Stimulated activated CD4-positive, alpha-beta T cell treated with anti-CD3 and anti-CD28 coated beads, Interleukin-1b, Interleukin-23, amount 100 ng/mL, for 1 hour (primary cell): ENCODE measurements at places on chromosomes 16 and 17.

GRCh38 chr16:22326771-22327445 is 29.7 kb downstream of the POLR3E start:
- DNase-seq = no peak

DNA sequence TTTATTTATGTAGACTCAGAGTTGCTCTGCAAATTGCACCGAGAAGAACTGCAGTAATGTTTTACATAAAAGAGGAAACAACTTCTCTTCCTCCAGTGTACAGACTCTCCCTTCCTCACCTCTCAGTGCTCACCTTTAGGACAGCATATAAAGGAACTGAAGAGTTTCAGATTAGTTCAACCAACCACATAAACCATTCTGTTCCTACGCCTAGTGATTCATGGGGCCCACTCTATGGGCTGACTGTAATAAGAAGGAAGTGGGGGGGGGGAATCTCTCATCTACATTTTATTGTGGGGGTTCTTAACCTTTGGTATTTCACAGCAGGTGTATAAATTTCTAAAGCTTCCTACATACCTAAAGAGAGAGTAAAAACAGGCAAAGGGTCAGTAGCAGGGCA is 18.3 kb downstream of the ZSWIM7 start:
- no peak for DNase-seq

DNA sequence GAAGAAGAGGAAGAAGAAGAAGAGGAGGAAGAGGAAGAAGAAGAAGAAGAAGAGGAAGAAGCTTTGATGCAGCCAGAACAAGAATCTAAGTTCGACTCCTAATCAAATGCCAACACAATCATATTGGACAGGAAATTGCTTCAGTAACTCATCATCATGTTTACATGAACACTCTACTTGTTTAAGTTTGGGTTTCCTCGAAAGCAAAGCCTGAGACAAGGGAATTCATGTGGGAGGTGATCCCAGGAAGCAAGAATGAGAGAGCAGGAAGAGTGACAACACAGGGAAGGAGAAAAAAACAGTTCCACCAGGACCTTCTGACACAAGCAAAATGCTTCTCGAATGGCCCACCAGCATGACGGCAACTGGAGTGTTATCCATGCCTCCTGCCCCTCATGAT is 279.0 kb downstream of the PMP22 start:
- DNase-seq = no peak

- no peak for DNase-seq
These were observed 31.2 kb downstream of the PITPNM3 start for GRCh38 chr17:6525141-6525540.

GRCh38 chr16:46830417-46830901 is 521 bp downstream of the C16orf87 start:
- peak; percentile 10 for DNase-seq

- no peak for DNase-seq
These were observed 500 bp downstream of the MAF start for GRCh38 chr16:79599837-79600637.

DNA sequence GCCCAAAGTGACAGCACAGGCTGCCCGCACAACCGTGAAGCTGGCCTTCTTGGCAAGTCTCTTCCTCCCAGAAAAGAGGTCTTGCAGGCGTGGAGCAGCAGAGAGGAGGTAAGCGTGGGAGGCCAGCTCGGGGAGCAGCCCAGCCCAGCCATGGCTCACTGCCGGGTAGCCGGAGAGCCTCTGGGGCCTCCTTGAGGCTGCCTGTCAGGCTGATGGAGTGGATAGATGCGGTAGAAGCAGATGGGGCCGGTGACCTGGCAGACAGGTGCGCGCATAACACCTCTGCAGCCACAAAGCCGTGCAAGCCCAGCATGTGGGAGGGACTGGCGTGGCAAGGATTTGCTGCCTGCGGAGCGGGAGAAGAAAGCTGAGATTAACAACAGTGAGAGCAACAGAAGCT is 17.1 kb upstream of the DOK4 start:
- no peak for DNase-seq

DNA sequence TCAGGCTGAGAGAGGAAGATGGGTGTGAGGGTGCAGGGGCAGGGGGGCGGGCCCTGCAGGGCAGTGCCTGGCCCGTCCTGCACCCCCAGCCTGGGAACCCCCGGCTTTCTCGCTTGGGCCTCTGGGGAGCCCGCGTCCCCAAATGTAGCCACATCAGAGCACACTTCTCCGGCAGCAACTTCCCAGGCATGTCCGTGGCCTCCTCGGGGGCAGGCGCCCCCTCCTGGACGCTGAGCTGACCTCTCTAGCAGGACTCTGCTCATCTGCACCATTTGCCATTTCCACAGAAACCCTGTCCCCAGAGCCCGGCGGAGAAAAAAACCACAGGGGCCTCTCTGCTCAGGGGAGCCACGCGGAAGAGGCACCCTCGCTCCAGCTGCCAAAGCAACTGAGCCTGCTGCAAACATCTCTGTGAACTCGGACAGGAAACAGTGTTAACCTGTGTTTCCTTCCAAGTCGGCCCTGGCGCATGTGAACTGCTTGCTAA is 63.4 kb downstream of the KLHDC4 start:
- no peak for DNase-seq

- DNase-seq = no peak
These were observed 36.1 kb upstream of the COX10 start for GRCh38 chr17:14033166-14033565.

- DNase-seq = no peak
These were observed 2.0 kb downstream of the CHST4 start for GRCh38 chr16:71528257-71528656.

GRCh38 chr16:64704386-64704785 is 417.5 kb downstream of the CDH11 start:
- DNase-seq = no peak

DNA sequence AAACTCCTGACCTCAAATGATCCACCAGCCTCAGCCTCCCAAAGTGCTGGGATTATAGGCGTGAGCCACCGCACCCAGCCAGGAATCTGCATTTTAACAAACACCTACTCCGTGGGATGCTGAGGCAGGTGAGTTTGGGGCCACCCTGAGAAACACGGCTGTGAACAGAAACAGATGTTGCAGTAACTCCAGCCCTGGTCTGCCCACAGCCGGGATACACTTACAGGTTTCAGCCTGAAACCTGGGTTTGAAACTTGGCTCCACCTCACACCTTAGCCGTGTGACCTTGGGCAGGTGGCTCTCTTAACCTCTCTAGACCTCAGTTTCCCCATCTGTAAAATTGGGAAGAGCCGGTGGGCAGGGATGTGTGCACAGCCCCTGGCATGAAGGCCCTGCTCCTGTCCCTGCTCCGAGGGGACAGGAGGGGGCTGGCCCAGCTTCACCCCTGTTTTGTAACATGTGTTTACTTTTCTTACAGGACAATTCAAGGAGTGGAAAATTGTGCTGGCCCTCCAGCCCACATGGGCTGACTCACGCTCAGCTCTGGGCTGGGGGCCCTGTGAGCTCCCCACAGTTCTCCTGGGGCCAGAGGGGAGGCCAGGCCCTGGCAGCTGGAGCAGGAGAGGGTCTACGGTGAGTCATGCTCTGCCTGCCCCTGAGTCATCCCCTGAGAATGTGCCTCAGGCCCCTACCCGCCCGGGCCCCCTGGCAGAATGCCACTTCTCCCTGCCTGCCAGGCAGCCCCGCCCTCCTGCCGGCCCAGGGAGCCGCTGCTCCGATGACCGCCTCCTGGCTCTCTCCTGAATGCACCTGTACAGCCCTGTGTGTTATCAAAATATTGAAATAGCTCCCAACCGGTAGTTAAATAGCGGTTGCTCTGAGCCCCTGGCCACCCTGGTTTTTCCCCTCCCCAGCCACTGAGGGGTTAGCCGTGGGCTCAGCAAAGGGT is 7.7 kb upstream of the PPL start:
- DNase-seq = no peak

GRCh38 chr17:39867084-39867879 is 720 bp upstream of the ZPBP2 start:
- no peak for DNase-seq

GRCh38 chr17:75524269-75524969 is 1.1 kb upstream of the LLGL2 start:
- no peak for DNase-seq

- DNase-seq = no peak
These were observed 17.3 kb upstream of the HEXD start for GRCh38 chr17:82400830-82401229.

- peak; percentile 79 for DNase-seq
These were observed 1.1 kb downstream of the KPNB1 start for GRCh38 chr17:47650525-47651522.

GRCh38 chr16:70759666-70760065 is 41.3 kb downstream of the VAC14 start:
- no peak for DNase-seq

- DNase-seq = no peak
These were observed 5.3 kb upstream of the KAT7 start for GRCh38 chr17:49783071-49783715.

GRCh38 chr17:50976951-50977472 is 110.9 kb upstream of the TOB1 start:
- no peak for DNase-seq

GRCh38 chr16:11169641-11170040 is 86.4 kb downstream of the SOCS1 start:
- DNase-seq = no peak

- DNase-seq = no peak
These were observed 3.3 kb downstream of the SYNRG start for GRCh38 chr17:37605813-37606505.

- no peak for DNase-seq
These were observed 12.7 kb upstream of the SPECC1 start for GRCh38 chr17:19996502-19996901.

DNA sequence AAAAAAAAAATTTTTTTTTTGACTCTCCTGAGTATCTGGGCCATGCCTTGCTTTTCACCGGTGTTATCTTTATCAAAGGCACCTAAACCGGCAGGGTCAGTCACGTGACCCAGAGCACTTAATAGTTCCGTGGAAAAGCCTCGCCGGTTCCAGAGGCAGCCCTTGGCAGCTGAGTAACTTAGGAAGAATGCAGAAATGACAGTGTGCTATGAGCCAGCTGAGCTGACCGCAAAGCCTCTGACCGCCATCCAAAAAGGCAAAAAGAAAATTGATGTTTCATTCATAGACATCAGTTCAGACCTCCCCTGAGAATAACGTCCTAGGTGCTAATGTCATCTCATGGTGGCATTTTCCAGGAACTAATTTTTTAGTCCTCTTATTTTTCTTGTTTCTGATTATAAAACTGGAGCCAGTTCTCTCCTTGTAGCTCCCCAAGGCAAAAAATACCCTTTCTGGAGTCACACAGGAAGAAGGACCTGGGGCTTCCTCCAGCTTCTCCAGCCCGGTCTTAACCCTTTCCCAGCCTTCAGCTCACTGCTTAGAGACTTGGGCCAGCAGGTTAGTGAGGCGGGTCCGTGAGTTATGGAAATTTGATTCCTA is 122.6 kb downstream of the SOCS1 start:
- DNase-seq = no peak

DNA sequence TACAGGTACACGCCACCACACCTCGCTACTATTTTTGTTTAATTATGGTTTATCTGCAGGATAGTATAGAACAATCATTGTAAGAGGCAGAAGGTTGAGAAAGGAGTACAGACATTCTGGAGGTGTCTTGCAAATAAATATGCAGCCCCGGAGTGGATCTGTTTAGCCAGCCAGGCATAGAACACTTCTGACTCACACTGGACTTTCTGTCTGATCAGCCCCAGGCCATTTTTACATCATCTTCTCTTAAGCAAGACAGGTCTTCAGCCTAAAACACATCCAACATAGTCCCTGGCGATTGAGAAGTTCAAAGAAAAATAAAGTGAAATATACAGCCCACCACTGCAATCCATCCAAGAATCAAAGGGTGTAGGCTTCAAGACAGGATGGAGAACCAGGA is 81.4 kb downstream of the XYLT1 start:
- DNase-seq = no peak

GRCh38 chr17:39195568-39196160 is 1.8 kb downstream of the CACNB1 start:
- DNase-seq = no peak

DNA sequence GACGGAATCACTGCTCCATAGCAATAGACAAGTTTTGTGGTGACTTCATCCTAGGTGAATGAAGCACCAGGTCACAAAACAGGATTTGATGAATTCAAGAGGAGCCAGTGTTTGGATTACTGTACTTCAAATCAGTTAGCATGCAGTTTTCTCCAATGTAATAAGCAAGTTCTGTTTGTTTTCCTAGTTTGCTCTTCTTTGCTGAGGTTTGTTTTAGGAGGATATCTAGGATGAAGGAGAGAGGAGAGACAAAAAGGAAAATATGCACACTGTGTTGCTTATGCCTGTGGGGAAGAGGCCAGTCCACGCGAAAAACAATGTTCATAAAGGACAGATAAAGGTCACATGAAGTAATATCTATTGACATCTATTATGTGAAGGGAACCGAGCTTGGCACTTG is 9.0 kb downstream of the KRT37 start:
- DNase-seq = no peak

- DNase-seq = no peak
These were observed 27.0 kb downstream of the CCR7 start for GRCh38 chr17:40538019-40538935.

- no peak for DNase-seq
These were observed 125.8 kb upstream of the TMEM97 start for GRCh38 chr17:28193241-28193640.

DNA sequence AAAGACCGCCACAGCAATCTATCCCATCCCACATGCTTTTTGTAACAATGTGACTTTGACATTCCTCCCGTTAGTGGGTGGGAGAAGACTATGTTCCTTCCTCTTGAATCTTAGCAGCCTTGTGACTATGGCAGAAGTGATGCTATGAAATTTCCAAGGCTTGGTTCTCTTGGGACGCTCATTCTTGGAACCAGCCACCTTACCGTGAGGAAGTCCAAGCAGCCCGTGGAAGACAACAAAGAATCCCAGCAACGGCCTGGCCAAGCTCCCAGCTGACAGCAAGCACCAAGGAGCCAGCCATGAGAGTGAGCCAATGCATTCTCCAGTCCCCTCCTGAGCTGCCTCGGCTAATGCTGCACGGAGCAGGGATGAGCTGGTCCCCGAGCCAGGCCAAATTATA is 62.3 kb downstream of the VPS53 start:
- no peak for DNase-seq

GRCh38 chr17:39609416-39610025 is 1.8 kb upstream of the NEUROD2 start:
- DNase-seq = no peak

DNA sequence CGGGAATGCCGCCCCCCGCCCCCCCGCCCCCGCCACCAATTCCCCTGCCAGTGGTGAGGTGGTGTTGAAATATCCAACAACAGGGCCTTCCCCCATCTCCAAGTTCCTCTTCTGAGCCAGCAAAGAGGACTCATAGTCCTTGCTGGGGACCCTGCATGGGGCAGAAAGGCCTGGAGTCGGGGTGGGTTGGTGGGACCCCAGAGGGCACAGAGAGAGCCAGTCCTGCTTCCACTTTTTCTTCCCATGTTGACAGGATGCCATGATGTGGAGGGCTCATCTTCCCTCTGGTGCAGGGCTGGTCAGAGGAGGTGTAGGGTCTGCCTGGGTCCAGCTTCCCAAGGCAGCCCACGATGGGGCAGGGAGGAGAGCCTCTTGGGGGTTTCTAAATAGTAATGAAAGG is 49.0 kb upstream of the PIK3R6 start:
- DNase-seq = no peak

- no peak for DNase-seq
These were observed 3.2 kb downstream of the ACLY start for GRCh38 chr17:41915566-41915965.
